ENCODE measurements at places on chromosomes 12 and 14.

GRCh38 chr12:91139286-91139685 is 28.0 kb upstream of the LUM start:
- DNase-seq = no peak

- DNase-seq = no peak
Measured at GRCh38 chr12:52087961-52088820, 8.7 kb downstream of the SMIM41 start.

DNA sequence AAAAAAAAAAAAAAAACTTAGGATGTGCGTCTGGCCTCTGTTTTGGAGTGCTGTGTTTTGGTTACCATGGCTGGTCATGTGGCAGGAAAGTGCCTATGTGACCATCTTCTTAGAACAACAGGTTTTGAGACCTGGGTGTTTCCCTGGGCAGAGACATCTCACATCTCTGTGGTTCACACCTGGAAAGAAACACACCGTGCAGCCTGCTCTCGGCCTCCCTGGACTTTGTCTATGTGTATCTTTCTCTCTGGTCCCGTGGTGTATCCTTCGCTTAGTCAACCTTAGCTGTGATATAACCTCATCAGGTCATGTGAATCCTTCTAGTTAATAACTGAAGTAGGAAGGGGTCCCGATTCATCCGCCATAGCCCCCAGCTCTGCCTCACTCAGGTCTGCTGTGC is 22.6 kb downstream of the ACADS start:
- DNase-seq = no peak

DNA sequence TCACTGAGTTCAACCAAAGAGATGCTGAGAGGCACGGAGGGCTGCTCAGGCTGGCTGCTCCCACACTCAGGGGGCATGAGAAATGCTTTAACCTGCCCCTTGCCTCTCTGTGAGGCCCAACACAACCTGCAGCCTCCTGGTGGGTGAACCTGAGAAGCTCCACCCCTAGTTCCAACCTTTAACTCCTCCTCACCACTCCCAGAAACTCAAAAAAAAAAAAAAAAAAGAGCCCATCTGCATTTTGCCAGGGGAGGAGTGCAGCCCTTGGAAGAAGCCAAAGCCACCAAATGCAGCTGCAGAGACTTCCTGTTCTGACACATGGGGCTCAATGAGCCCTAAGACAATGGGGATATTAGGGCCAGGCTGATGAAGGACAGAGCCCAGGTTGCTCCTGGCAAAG is 8.9 kb downstream of the KRT4 start:
- DNase-seq = no peak

- no peak for DNase-seq
Measured at GRCh38 chr12:38889297-38889815, 16.0 kb downstream of the CPNE8 start.

- DNase-seq = no peak
Measured at GRCh38 chr12:31393004-31393550, 67.1 kb upstream of the SINHCAF start.

- DNase-seq = peak; percentile 20
Measured at GRCh38 chr12:11719678-11720099, 70.2 kb downstream of the ETV6 start.

GRCh38 chr14:70422538-70422937 is 5.6 kb upstream of the SYNJ2BP start:
- DNase-seq = no peak

DNA sequence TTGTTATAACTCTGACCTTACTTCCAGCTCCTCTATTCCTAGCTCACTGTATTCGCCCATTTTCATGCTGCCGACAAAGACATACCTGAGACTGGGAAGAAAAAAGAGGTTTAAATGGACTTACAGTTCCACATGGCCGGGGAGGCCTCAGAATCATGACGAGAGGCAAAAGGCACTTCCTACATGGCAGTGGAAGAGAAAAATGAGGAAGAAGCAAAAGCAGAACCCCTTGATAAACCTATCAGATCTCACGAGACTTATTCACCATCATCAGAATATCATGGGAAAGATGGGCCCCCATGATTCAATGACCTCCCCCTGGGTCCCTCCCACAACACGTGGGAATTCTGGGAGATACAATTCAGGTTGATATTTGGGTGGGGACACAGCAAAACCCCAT is 14.5 kb upstream of the PHC1 start:
- no peak for DNase-seq

DNA sequence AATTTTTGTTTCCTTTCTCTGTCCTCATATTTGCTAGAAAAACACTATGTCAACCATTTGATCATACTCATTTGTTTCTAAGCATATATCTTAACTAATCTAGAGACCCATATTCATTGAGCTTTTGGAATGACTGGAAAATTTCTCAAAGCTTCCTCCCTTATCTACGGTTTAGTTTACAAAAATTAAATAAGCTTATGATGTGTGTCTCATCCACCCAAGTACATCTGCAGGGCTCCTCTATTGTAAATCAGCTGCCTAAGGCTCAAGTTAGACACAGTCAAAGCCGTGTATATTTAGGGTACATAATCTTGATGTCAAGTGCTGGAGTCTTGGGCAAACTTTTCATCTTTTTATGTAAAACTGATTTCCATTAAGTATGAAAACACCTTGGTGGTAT is 370.5 kb downstream of the DIO2 start:
- no peak for DNase-seq

DNA sequence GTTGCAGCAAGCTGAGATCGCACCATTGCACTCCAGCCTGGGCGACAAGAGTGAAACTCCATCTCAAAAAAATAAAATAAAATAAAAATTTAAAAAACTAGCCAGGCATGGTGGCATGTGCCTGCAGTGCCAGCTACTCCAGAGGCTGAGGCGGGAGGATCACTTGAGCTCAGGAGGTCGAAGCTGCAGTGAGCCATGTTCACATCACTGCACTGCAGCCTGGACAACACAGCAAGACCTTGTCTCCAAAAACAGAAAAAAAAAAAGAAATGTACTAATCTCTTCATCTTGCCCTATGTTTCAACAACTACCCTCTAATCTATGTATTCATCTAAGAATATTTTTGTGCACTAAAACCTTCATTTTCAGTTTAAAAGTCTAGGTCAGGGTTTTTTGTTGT is 6.5 kb downstream of the NAA25 start:
- DNase-seq = no peak

DNA sequence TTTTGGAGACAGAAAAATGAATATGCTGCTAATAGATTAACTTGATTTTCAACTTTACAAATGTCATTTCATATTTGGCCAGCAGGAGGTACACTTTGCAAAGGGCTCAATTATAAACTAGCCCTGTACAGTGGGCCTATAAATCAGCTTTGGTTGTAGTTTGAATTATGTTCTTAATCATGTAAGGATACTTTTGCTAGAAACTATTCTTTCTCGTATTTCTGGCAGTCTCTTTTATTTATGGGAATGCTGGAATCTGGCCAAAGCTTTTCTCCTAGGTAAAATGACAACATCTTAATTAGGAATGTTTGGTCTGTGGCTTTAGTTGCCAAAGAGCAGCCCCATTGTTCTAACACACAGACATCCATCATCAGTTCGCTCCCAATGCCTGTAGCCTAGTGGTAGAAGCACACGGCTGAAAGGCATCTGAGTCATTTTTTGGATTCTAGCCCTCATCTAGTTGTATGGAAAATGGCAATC is 1322.3 kb upstream of the SEL1L start:
- no peak for DNase-seq

DNA sequence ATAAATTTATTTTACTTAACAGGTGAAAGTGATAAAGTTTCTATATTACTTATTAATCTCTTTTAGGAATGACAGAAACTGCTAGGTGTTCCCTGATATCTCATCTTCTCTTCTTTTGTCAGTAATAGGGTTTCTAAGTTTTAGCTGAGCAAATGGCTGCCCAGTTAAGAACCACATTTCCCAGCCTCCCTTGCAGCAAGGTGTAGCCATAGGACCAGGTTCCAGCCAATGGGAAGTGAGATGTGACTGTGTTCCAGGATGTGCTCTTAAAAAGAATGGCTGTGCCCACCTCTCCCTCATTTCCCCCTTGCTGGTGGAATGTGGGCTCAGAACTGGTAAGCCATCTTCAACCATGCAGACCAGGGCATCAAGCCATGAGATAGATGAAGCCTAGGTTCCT is 165.6 kb downstream of the HELB start:
- no peak for DNase-seq

- no peak for DNase-seq
Measured at GRCh38 chr12:76896274-76896673, 17.5 kb upstream of the CSRP2 start.

- DNase-seq = no peak
Measured at GRCh38 chr12:22048351-22049041, 2.5 kb downstream of the CMAS start.

DNA sequence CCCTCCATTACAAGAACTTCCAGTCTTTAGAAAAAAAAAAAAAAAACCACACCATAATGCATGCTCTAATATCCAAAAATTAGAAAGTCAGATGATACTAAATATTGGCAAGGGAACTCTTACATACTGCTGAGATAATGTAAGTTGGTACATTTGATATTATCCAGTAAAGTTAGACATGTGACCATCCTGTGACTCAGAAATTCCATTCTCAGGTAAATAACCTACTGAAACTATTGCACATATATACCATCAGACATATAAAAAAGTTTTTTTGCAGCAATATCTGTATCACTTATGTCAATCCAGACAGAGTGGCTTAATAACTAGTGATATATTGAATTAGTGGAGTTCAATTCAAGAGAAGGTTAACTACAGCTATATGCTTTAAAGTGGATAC is 63.5 kb downstream of the KITLG start:
- no peak for DNase-seq

DNA sequence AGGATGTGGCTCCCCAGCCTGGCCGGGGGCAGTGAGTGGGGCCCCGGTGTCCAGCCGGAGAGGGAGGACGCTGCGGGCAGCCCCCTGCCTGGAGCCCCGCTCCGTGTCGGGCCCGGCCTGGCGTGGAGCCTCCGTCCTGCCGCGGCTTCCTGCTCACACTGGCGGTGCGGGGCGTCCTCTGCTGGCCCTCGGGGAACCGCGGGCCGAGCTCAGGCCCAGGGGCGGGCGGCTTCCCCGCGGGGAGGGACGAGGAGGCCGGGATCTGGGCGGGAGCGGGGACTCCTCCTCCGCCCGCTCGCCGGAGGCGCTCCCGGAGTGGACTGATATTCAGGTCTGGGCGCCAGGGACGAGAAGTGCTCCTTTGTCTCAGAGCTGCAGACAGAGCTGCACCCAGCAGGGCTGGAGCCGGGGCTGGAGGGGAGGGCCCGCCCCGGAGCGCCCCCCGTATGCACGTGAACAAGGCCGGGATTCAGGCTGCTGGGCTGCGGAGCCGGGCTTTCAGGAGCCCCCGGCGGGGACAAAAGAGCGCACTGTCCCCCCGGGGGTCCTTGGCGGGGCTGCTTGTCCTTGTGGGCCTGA is 2.2 kb downstream of the MMP17 start:
- DNase-seq = no peak

DNA sequence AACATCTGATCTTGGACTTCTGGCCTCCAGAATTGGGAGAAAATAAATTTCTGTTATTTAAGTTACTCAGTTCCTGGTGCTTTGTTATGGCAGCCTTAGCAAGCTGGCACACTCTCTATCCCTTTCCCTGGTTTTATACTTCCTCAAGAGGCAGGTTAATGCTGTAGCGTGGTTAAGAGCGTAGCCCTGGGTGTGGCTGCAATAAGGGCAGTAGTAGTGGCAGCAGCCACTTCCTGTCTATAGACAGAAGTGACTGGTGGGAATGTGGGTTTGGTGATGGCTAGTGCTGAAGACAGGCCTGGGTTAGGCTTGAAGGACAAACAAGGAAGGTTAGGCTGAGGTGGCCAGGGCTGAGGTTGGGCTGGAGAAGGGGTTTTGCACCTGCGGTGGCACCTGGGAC is 3.6 kb upstream of the LGALS3 start:
- DNase-seq = no peak

DNA sequence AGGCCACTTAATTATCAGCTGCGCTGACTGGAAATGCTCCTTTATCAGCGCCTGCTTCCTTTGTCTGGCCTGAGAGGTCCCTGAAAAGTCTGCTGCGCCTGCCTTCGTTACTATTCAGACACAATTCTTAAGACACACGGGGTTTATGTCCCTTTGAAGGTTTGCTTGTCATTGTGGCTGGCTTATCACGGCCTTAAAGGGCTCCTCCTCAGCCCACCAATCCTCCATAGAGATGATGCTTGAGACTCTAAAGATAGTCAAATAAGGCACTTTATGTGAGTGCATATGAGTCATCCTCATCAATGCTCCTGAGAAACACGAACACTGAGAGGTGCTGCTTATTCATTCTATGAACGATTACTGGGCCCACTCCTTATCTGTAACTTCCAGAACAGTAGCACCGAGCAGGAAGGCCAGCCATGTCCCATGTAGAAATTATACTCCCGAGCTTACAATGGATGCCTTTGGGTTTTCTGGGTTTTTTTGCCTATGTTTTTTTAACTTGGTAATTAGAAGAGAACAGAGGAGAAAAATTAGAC is 1268.2 kb upstream of the TMEM132C start:
- no peak for DNase-seq

- peak; percentile 27 for DNase-seq
Measured at GRCh38 chr12:32107359-32108267, 966 bp downstream of the BICD1 start.

DNA sequence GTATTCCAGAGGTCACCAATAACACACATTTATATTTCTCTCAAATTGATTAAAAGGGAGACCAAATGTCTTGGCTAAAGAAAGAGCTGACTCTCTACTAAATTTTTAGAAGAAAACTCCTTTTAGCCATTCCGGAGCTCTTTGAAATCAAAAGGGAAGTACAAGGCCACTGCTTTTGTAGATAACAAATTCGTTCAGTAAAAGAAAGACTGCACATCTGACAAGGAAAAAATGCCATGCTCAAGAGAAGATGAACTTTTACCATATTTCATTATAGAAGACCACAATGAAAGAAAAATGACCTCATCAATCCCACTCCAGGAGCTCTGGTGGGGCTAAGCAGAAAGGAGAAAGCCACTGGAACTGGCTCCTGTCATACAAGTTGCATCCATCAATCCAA is 57.6 kb downstream of the SPTSSA start:
- DNase-seq = no peak

DNA sequence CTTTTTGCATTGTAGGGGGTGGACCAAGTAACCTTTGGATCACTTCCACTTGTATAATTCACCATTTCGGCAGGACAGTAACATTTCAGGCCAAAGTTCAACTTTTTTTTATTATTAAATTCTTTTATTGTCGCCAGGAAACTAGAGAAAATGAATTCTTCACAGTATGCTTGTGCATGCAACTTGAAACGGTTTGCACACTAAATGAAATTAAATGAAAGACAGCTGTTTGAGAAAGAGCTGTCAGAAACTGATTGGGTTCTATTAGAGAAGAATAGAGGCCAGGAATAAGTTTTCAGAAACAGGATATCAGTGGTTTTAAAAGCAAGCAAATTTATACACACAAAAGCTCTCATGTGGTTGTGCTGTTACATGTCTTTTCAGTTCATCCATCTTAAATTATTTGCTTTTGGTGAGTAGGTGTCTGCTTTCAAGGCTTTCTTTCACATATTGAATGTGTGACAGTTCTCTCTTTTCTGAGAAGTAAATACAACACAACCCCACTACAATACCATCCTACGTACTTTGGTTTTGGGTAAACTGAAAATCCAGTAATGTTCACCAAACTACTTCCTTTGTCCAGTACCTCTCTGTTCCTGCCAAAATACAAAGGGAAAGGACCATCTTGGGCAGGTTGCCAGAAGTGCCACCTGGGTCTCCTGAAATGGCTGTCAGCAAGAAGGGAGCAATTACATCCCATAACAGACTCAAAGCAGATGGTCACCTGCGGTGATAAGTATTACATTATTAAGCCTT is 291.7 kb downstream of the RAD51B start:
- no peak for DNase-seq

GRCh38 chr12:46579474-46579873 is 206.9 kb upstream of the SLC38A2 start:
- DNase-seq = no peak

GRCh38 chr14:74804219-74804825 is 41.2 kb downstream of the YLPM1 start:
- no peak for DNase-seq
